ENCODE measurements at places on chromosomes 7 and 10.

- DNase-seq: no peak
Observed at GRCh38 chr7:150450491-150451001, at the start of gene GIMAP8. GIMAP8 (plus strand) TSS chr7:150450630; CDS start chr7:150466699, 16,069 bp downstream.

GRCh38 chr10:31771331-31771831 is 157.2 kb downstream of the ARHGAP12 start:
- DNase-seq: no peak

- no peak for DNase-seq
Observed at GRCh38 chr7:157568106-157568769, 231.4 kb downstream of the DNAJB6 start.

- no peak for DNase-seq
Observed at GRCh38 chr7:101066833-101067177, 18.5 kb upstream of the TRIM56 start.

GRCh38 chr10:86654411-86655172 is at the start of gene OPN4:
OPN4 (plus strand) TSS chr10:86654547; CDS start chr10:86654784, 237 bp downstream.
- DNase-seq: no peak

DNA sequence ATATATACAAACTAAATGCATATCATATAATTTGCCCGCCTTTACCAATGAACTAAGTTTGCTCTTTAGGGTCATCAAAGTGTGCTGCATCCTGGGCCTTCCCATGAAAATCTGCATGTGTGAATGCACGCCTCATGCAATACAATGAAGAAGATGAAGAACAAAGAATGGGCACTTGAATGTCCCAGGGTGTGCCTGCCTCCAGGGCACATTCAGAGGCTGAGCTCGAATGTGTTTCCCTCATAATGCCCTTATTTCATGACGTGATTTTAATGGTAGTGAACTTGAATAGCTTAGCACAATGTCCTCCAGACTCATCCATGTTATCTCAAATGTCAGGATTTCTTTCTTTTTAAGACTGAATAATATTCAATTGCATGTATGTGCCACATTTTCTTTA is 824.9 kb downstream of the TNS3 start:
- DNase-seq: no peak

- DNase-seq: no peak
Observed at GRCh38 chr10:83908506-83908905, 230.8 kb upstream of the GHITM start.

DNA sequence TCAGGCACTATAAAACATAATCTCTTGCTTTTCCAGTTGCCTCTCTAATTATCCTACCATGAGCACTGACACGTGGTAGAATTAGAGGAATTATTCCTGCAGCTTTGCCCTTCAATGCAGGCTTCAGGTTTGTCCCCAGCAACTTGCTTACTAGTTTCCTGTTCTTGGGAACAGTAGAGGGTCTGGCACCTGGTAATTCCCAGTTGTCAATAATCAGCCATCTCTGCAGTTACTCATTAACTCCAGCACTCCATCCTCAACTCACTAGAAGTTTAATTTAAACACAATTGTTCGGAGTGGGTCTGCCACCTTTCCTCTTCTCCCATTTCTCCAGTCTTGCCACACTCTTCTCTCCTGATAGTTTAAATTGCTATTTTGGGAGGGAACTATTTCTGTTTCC is 324.3 kb upstream of the KIAA1217 start:
- DNase-seq: no peak

GRCh38 chr7:126780993-126781392 is 471.7 kb downstream of the GRM8 start:
- no peak for DNase-seq

DNA sequence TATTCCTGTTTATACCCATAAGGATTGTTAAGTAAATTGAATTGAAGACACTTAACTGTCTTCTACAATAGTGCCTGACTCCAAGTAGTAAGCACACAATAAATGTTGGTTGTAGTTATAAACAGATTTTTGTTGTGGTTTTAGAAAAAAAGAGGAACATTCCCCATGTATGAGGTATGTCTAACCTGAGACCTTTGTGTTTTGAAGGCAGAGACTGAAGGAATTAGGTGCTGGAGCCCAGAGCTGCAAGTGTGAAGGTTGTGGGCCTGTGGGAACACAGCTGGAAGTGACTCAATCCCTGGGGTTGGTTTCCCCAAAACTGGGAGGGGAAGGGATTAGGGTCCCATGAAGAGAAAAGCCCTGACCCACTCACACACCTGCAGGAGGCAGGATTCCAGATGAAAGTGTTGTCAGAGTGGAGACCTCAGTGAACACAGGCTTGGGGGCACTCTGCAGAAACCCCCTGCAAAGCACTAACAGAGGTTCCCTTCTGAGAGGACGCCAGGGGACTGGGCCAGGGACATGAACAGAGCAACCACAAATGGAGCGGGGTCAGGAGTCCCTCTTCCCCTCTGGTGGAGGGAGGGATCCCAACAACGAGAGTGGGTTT is 265.1 kb upstream of the KLF14 start:
- no peak for DNase-seq

GRCh38 chr7:143504215-143504936 is 26.7 kb downstream of the TAS2R41 start:
- DNase-seq: no peak

GRCh38 chr7:44331682-44332081 is 6.3 kb upstream of the CAMK2B start:
- DNase-seq: no peak

DNA sequence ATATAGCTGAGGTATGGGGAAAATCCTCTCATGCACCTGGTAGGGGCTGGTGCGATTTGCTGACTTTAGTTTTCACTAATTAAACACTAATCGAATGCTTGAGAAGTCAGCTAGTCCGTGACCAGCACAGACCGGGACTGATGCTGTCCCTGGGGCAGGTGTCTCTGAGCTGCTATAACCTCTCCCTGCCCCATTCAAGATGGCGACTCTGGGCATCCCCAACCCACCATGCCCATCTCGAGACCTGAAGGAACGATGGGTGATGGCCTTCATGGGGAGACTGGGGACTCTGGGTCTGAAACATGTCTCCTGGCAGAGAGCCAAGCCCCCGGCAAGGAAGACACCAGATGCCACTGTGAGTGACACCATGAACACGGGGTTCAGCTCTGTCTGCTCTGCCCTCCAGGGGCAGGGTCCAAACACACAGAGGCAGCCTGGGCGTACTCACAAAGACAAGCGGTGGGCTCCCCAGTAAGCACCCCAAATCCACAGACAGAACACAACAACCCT is 57.4 kb downstream of the GNA12 start:
- DNase-seq: no peak

GRCh38 chr10:13730306-13730652 is 143.5 kb downstream of the PRPF18 start:
- no peak for DNase-seq

GRCh38 chr10:88852327-88852726 is 683 bp upstream of the ANKRD22 start:
- no peak for DNase-seq

GRCh38 chr7:29884399-29885272 is 78.3 kb downstream of the WIPF3 start:
- no peak for DNase-seq

DNA sequence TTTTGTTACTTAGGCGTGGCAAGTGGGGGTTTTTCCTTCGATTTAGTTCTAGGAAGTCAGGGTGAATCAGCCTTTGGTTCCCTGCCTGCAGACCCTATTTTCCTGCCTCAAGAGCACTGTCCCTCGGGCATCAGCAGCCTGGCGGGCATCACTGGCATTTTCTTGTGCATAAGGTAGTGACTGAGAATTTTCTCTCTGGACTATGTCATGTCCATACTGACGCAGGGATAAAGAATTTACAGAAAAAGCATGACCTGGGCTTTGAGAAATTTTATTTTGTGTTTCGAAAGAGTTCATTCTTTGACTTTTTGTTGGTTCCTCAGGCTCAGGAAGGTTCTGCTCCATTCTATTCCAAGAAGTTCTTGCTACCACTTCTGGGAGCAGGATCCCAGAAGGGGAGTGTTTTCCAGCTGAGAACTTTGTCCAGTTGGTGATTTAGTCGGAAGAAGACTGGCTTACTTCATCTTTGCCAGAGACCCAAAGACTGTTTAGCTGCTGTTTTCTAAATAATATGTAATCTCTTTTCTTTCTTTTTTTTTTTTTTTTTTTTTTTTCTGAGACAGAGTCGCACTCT is 213.9 kb upstream of the SH2B2 start:
- DNase-seq: no peak

GRCh38 chr7:157355784-157356511 is 19.1 kb downstream of the DNAJB6 start:
- no peak for DNase-seq

- no peak for DNase-seq
Observed at GRCh38 chr7:111090846-111091245, at the start of gene LRRN3. LRRN3 (plus strand) TSS chr7:111091127; CDS start chr7:111122773, 31,646 bp downstream.

DNA sequence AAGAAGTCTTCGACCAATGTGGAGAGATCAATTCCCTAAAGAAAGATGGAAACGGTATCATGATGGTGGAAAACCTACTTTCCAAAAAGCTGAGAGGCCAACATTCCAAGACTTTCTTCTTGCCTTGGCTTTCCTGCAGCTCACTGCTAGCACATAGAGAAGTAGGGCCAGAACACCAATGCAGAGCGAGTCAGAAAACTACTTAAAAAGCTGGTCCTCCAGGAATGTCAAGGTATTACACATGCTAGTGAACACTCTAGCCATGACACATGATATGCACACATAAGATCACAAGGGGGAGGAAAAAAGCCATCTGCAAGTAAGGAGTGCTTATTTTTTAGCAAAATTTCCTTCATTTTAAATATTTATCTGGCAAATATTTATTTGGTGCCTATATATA is 22.7 kb downstream of the GPAM start:
- DNase-seq: no peak

- no peak for DNase-seq
Observed at GRCh38 chr10:7819121-7819460, 786 bp downstream of the TAF3 start.

DNA sequence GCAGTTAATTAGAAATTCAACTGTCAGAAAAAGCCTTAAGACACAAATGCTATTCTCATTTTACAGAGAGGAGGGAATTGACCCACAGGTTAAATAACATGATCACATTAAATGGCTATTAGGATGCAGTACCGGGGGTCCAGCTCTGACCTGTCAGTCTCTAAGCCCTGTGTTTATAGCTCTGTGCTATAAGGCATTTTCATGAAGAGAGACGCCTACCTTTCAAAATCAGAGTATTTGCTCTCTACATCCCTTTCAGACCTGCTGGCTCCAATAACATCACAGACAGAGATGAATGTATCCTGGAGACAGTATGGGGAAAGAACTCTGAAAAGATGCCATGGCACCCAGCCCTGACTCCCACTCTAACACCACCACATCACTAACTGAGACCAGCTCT is 189.9 kb upstream of the PRSS58 start:
- DNase-seq: no peak

GRCh38 chr10:74056050-74056818 is 58.3 kb downstream of the VCL start:
- DNase-seq: no peak

GRCh38 chr10:63582690-63583089 is 61.5 kb downstream of the REEP3 start:
- DNase-seq: no peak

GRCh38 chr7:30926313-30926712 is 14.7 kb downstream of the AQP1 start:
- no peak for DNase-seq

DNA sequence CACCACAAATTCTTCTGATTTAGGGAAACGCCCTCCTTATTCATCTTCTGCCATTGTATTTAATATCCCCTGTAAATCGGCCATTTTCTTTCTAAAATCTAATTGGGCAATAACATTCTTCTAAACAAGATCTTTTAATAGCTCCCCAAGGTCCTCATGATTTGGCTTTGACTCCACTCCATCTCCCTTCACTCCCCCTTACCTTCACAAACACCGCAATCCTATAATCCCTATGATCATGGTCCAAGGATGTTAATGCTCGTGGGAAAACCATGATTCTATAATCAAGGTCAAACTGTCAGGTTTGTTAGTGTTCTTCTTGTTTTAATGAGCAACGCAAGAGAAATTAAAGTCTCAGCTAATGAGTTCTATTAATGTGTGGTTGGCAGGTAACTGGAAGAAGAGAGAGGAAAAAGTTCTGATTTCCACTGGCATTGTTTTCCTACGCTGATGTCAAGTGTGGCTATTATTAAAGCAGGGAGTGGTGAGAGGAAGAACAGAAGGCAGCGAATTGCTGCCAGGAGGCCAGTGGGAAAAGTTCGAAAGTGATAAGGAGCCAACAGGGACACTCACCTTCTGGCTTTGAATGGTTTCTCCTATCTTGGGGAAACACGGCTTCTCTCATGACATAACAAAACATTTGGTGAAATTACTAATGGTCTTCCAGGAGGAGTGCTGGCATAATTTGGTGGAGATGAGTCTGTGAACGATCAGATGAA is 28.1 kb downstream of the LRRC72 start:
- DNase-seq: no peak

DNA sequence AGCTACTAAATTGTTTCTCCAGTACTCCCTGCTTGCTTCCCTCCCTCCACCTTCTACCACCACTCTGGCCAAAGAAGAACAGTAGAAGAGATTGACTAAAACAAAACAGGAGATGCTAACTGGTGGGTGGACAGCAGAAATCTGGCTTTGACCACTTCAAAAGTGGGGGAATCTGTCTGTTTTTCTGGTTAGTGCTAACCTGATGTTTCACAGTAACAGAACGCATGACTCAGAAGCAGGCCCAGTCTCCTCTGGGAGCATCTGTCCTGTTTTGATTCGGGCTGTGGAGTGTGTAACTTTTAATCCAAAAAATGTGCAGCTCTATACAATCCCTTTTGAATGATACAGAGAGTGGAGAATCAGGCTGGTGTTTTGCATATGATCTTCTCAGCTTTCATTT is 32.7 kb upstream of the ZNF438 start:
- DNase-seq: no peak

DNA sequence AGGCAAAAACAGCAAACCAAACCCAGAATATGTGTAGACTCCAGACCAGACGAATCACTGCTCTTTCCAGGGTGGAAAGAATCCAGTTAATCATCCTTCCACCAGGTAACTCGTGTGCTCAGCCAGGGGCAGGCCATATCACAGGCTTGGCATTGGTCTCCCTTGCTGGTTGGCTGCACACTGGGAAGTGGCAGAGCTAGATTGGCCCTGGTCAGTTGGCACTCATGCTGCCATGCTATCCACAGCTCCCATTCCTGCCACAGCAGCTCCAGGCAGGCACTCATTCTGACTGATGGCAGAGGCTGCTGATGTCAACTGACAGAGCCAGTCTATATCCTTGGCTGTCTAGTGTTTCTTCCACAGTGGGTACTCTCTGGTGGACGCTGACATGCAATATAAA is 9.7 kb upstream of the GDF10 start:
- no peak for DNase-seq

- DNase-seq: peak; percentile 54
Observed at GRCh38 chr10:72337039-72337629, 17.6 kb downstream of the DNAJB12 start.

DNA sequence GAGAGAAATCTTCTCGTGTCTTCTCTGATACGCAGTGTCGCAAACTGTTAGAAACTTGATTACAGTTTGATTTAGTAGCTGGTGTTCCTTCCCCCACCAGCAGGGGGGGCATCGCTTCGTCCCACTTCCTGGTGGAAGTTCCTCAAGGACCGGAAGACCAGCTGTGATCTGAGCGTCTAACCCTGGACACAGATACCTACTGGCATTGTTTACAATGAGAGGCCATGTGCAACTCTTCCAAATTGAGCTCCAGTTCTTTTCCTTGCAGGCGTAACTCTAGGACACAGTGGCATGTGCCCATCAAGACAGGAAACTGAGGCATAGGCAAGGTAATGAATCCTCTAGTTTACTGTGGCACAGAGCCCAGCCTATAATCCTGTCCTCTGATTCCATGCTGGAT is 219.0 kb downstream of the CCDC3 start:
- DNase-seq: no peak

- DNase-seq: no peak
Observed at GRCh38 chr7:11343136-11343535, 369.5 kb downstream of the PHF14 start.

- no peak for DNase-seq
Observed at GRCh38 chr10:98696516-98696915, 249.8 kb upstream of the HPS1 start.

Data from thoracic aorta (tissue), 2 donors.